Neural progenitor cell (in vitro differentiated cells): ENCODE measurements at places on chromosomes 5 and 9. TPM values are rescaled to one million over a fixed set of nuclear protein-coding genes. Genes with fewer than 3 reads are reported as not detected.
A peak's percentile ranks its signal among the peaks of the same experiment; 100 is the strongest.

The SLC4A9 gene
- not detected in 2 replicates for total RNA-seq

DNA sequence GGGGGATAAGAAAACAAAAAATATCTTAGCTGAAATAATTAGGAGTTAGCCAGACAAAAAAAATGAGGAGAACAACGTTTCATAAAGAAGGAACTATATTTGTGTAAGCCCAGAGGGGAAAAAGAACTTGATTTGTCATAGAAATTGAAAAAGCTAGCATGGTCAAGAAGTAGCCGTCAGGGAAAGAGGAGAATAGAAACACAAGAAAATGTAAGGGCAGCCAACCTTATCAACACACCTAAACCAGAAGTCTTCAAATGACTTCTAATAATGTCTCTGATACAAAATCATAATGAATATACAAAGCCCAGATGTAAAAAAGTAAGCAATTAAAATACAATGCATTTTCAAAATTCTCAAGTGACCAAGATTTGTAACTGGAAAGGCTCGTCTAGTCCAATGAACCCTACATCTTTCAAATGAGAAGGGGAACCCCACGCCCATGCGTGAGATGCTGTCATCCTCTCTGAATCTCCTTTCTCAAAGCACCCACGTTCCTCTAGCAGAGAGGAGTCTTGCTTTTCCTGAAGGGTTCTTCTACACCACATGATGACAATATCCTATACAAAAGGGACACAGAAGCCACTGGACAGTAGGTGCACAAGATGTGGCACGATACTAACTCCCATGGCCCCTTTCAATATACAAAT lies 103.7 kb downstream of the ARL15 start:
- H3K4me3 ChIP-seq, result no peak overlapping the region
- no peak for DNase-seq
- peaks cover 18% of the 10 kb centered on the region for H3K4me1 ChIP-seq
- no peak overlapping the region for H3K27ac ChIP-seq

DNA sequence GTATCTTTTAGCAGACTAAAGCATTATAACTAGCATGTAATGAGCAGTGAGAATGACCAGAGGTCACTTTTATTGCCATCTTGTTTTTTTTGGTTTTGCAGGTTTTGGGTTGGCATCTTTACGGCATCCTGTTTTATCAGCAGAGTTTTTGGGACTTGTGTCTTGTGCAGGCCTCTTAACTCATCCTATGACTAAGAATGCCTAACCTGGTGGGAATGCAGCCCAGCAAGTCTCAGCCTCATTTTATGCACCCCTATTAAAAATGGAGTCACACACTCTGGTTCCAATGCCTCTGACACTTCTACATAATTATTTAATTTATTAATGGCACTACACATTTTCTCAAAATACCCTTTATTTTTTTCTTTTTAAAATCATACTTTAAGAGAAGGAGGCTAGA lies 726.5 kb upstream of the RIOK2 start:
- no peaks in the 10 kb centered on the region for H3K27me3 ChIP-seq
- DNase-seq, result no peak
- no peaks in the 10 kb centered on the region for H3K4me1 ChIP-seq
- H3K36me3 ChIP-seq, result peaks cover 3% of the 10 kb centered on the region

- H3K27me3 ChIP-seq, result peaks cover 24% of the 10 kb centered on the region
- no peak overlapping the region for H3K27ac ChIP-seq
- no peak overlapping the region for H3K4me3 ChIP-seq
- H3K4me1 ChIP-seq, result no peaks in the 10 kb centered on the region
Observed at GRCh38 chr9:127218818-127219217, 45.8 kb upstream of the GARNL3 start.

The CAAP1 gene
- 30.1 and 44.1 TPM in 2 replicates for total RNA-seq

The FREM1 gene
- total RNA-seq, result 1.1 and 1.2 TPM in 2 replicates

- no peak for DNase-seq
- no peaks in the 10 kb centered on the region for H3K36me3 ChIP-seq
- H3K27me3 ChIP-seq, result no peaks in the 10 kb centered on the region
- H3K4me3 ChIP-seq, result no peak overlapping the region
Observed at GRCh38 chr5:56206126-56206910, 26.8 kb downstream of the ANKRD55 start.

DNA sequence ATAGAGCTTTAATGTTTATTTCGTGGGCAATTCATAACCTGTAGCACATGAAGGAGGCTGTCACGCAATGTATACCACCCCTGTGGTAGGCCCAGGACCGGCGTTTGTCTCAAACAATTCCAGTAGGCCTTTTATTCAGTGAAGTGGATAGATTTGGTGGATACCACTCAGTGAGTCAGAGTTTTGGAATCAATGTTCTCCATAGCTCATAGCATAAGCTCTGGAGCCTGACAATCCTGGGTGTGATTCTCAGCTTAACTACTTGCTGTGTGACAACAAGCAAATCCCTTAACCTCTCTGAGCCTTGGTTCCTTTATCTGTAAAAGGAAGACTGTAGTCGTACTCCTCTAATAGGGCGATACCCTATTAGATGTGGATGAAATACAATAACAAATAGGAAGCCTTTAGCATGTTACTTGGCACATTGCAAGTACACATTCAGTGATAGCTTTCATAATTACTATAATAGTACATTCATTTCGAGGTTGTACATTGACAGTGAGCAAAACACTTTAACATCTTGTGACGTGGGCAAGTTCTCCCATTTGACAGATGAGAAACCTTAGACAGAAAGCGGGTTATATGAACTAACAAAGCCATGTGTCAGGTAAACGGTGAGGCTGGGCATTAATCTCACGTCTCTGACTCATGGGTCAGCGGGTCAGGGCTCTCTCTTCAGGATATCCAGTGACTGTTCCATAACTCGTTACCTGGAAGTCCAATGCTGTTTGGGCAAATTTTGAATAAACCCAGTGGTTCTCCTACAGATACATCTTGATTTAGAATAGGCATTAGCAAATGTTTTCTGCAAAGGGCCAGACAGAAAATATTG lies 130.8 kb downstream of the C9orf152 start:
- no peak for DNase-seq
- H3K36me3 ChIP-seq, result no peaks in the 10 kb centered on the region
- no peak overlapping the region for H3K27ac ChIP-seq
- no peak overlapping the region for H3K4me3 ChIP-seq
- H3K27me3 ChIP-seq, result no peaks in the 10 kb centered on the region

The LRRC14B gene
- not detected in 2 replicates for total RNA-seq

GRCh38 chr5:126284977-126285696 lies 138.1 kb upstream of the GRAMD2B start:
- no peaks in the 10 kb centered on the region for H3K36me3 ChIP-seq
- H3K4me1 ChIP-seq, result peaks cover 19% of the 10 kb centered on the region
- no peak overlapping the region for H3K27ac ChIP-seq
- H3K4me3 ChIP-seq, result no peak overlapping the region
- no peaks in the 10 kb centered on the region for H3K27me3 ChIP-seq

The GPX8 gene
- total RNA-seq, result 84.3 and 132 TPM in 2 replicates

GRCh38 chr9:127183814-127184582 lies 61.6 kb upstream of the ANGPTL2 start:
- no peaks in the 10 kb centered on the region for H3K36me3 ChIP-seq
- no peak overlapping the region for H3K4me3 ChIP-seq
- no peaks in the 10 kb centered on the region for H3K27me3 ChIP-seq
- H3K4me1 ChIP-seq, result peaks cover 22% of the 10 kb centered on the region
- no peak for DNase-seq

DNA sequence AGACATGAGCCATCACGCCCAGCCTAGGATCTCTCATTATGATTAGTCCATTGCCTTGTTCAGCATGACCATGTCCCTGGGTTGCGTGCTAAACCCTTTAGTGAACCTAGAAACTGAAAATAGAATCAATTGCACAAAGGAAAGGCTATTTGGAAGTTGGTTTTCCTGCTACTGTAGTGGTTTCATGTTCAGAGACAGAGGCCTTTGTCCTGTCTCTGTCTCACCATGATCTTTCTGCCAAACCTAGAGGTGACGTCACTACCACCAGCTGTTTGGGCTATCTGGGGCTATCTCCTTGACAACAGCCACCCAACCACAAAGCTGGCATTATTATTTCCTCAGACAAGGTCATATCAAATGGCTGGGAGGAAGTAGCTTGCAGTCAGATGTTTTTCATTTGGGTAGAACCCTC lies 4.0 kb upstream of the CDK5RAP2 start:
- no peak for DNase-seq
- H3K4me1 ChIP-seq, result peaks cover 3% of the 10 kb centered on the region
- H3K4me3 ChIP-seq, result no peak overlapping the region
- H3K27ac ChIP-seq, result no peak overlapping the region
- H3K36me3 ChIP-seq, result no peaks in the 10 kb centered on the region
- H3K27me3 ChIP-seq, result no peaks in the 10 kb centered on the region

- peaks cover 27% of the 10 kb centered on the region for H3K4me1 ChIP-seq
- peaks cover 10% of the 10 kb centered on the region for H3K27me3 ChIP-seq
- H3K27ac ChIP-seq, result peak within 1 kb of the TSS; percentile 88
- H3K36me3 ChIP-seq, result peaks cover 4% of the 10 kb centered on the region
Observed at GRCh38 chr9:72364679-72365524, at the start of gene ZFAND5. Gene ZFAND5 (minus strand): TSS chr9:72365208. CDS start chr9:72360778, 4,430 bp downstream.

- DNase-seq, result no peak
- no peak overlapping the region for H3K4me3 ChIP-seq
- H3K4me1 ChIP-seq, result no peaks in the 10 kb centered on the region
- H3K36me3 ChIP-seq, result no peaks in the 10 kb centered on the region
- H3K27ac ChIP-seq, result no peak overlapping the region
- H3K27me3 ChIP-seq, result no peaks in the 10 kb centered on the region
Observed at GRCh38 chr9:98455256-98456155, 200.1 kb upstream of the TBC1D2 start.

DNA sequence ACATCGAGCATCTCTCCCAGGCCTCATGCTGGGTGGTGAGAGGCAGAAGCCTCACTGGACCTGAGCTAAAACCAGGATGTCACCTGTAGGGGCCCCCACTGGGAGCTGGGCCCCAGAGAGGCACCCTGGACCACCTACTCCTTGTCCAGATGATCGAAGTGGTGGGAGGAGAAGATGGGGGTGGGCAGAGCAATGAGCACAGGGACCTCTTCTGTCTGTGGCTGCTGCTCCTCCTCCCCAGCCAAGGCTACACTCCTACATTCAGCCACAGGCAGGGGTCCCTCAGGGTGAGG lies 227.5 kb downstream of the CACNA1B start:
- H3K36me3 ChIP-seq, result no peaks in the 10 kb centered on the region
- peaks cover 22% of the 10 kb centered on the region for H3K4me1 ChIP-seq
- no peak overlapping the region for H3K27ac ChIP-seq
- DNase-seq, result no peak
- no peak overlapping the region for H3K4me3 ChIP-seq

- no peaks in the 10 kb centered on the region for H3K4me1 ChIP-seq
- no peak for DNase-seq
- no peaks in the 10 kb centered on the region for H3K36me3 ChIP-seq
- no peak overlapping the region for H3K27ac ChIP-seq
- H3K27me3 ChIP-seq, result no peaks in the 10 kb centered on the region
Observed at GRCh38 chr9:19281801-19282200, 51.3 kb downstream of the DENND4C start.

DNA sequence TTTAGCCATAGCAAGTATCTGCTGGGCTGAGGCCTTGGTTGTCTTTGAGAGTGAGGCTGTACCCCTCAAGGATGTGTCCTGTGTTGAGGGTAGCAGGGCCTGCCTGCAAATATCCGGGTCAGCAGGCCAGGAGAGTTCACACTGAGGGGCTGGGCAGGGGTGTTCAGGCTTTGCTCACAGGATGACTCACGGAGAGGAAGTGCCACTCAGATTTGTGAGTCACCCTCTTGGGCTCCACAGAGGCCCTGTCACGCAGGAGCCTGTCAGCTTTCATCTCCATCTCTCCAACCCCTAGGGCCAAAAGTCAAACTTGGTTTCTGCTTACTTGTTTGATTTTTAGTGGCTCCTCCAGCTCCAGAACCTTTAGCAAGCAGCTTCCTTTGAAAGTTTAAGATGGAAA lies 211.5 kb downstream of the SEC61B start:
- DNase-seq, result no peak
- no peak overlapping the region for H3K27ac ChIP-seq
- no peaks in the 10 kb centered on the region for H3K27me3 ChIP-seq
- H3K4me1 ChIP-seq, result no peaks in the 10 kb centered on the region
- H3K4me3 ChIP-seq, result no peak overlapping the region

DNA sequence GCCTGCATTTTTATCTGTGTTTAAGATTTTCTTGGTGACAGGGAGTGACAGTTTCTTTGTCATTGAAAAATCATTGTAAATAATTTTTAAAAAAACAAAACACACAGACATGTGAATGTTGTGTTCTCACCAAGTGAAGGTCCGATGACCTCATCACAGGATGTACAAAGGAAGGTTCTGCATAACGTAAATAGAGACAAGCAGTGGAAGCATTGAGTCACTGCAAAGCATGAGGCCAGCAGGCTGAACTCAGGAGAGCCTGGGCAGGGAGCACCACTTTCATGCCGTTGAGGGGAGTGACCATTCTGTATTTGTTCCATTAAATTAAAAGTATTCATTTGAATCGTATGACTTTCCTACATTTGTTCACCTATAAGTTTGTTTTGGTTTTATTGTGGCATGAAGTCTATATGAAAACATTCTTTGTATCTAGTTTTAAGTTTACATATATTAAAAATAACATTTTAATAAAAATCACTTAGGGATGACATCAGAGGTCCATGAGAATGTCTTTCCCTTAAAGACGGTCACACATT lies 70.4 kb upstream of the TLE1 start:
- no peak for DNase-seq
- H3K36me3 ChIP-seq, result no peaks in the 10 kb centered on the region
- no peak overlapping the region for H3K27ac ChIP-seq
- no peak overlapping the region for H3K4me3 ChIP-seq
- H3K27me3 ChIP-seq, result no peaks in the 10 kb centered on the region

The NCS1 gene
- 16.0 and 28.5 TPM in 2 replicates for total RNA-seq

DNA sequence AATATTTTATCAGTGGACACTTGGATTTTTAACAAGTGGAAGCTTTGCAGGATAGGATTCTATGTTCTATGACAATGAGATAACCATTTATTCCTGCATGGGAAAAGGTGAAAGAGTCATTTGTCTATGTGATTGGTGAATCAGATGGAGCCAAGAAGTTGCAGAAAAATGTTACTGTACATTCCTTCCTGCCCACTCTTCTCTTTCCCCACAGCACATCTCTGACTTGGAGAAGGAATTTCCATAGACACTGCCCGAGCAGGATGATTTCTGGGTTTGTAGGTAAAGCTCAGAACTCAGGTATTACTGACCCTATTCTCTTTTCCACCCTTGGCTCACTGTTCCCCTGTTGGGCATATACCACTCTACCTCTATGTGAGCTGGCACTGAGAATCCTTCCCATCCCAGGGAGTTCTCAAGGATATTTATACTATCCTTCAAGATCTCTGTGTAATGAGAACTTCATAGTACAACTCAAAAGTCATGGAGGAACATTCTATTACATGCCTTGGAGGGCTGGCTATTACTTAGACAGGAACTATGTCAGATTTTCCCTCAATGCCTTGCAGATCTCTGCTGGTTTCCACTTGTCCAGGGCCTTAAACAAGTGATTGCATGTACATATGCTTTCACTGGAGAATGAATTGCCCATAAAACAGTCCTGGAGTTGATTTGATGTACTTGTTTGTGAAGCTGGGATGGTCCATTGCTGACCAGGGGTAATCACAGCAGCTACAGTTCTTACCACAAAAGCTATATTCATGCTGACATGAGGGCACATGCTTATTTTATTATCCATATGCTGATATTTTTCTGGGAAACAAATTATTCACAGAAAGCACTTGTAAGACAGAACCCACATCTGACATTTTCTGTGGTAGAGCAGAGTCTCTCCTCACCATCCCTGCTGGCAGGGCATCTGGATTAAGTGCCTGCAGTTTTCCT lies 24.1 kb downstream of the SLC1A3 start:
- DNase-seq, result no peak
- H3K36me3 ChIP-seq, result no peaks in the 10 kb centered on the region
- H3K27ac ChIP-seq, result no peak overlapping the region
- H3K4me3 ChIP-seq, result no peak overlapping the region
- H3K4me1 ChIP-seq, result peaks cover 10% of the 10 kb centered on the region

- no peaks in the 10 kb centered on the region for H3K4me1 ChIP-seq
- no peaks in the 10 kb centered on the region for H3K27me3 ChIP-seq
- DNase-seq, result no peak
- H3K4me3 ChIP-seq, result no peak overlapping the region
Observed at GRCh38 chr9:36082931-36083330, 46.2 kb downstream of the RECK start.
